ENCODE measurements at places on chromosomes 16 and 17.
A peak's percentile ranks its signal among the peaks of the same experiment; 100 is the strongest.

GRCh38 chr17:75816693-75817092 is 27.5 kb downstream of the UNC13D start:
- no peak for DNase-seq

DNA sequence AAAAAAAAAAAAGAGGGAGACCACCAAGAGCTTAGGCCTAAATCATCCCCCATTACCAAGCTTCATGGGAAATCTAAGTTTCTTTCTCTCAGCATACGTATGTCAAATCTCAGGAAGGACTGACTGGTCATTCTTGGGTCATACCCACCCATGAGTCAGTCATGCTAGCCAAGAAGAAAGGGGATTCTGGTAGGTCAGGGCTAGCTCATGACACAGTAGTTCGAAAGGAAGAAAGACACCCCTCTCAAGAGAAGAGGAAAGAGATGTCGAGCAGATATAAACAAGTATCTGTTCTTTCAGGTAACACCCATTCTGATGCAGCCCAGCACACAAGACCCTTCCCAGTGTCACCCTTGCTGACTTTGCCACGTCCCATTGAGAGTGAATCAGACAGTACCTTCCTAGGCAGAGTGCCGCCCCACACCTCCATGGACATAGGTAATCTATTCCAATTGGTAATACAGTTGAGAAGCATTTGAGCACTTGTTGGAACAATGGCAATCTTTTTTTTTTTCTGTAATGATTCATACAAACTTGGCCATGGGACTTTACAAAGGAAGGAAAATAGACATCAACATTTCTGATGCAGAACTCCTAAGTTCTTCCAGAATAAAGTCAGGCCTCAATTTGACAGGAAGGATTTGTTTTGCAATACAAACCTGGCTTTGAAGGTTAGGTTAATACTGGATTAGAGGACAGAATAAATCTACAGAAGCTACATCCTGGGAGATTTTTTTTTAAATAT is 38.2 kb downstream of the COPRS start:
- DNase-seq: no peak

DNA sequence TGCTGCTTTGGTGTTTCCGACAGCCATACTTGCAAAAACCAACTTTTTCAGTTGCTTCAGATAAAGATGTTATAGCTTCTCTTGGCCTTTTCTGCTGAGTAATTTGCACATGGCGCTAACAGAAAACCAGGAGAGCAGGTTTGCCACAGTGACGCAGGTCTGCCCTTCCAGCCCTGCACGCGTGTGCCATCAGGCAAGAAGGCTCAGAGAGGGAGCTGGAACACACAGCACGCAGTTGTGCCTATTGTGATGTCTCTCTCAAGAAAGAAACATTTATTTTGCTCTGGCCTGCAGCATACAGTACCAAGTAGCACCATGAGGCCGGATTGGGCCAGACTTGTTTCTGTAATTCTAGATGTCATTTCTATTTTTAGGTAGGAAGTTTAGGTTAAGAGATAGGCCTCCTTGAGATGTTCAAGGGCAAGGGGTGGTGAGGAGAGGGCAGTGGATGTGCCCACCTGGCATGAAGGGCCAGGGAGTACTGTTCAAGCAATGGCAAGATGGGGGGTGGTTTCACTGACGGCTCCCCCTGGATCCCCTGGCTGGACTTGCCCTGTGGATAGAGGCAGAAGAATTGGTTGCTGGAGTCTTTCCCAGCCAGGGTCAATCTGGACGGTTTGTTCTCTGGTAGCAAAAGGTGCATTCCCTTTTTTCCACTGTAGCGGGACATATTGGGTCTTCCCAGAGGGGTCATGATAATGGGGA is 1.9 kb downstream of the CBX2 start:
- no peak for DNase-seq

- DNase-seq: no peak
Measured at GRCh38 chr16:7910116-7910515, 577.5 kb downstream of the RBFOX1 start.

DNA sequence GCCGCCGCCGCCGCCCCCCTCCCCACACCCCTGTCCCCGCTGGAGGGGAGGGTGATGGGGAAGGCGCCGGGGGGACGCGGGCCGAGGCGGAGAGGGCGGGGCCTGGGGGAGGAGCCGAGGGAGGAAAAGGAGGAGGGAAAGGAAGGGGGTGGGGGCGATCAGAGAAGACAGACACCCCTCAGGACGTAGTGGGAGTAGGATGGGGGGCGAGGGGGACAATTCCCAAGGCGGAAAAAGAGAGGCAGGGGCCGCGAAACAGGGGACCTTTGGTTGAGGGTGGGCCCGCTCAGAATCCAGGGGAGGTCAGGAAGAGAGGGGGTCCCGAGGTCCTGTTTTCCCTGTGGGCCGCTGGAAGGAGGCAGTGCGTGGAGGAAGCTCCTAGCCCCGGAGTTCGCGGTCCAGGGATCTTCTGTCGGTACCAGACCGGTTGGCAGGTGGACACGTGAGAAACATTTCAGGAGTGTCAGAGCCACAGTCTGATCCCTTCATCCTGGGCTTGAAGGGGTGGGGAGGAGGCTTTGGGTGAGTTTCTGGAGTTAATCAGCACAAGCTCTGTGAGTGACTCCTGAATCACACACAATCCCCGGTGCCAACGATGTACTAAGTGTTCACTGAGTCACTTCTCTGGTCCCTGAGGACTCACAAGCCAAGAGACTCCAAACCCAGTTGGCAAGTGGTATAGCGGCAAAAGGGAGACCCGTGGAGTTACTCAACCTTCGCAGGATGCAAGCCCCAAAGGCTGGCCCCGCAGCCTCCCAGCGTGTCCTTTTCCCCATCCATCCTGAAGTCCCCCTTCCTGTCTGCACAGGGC is at the start of gene XYLT1:
XYLT1 (minus strand) TSS at position 53 of the 811 bp plus-strand sequence. CDS start 164 bp downstream, outside the sequence.
- DNase-seq: no peak

- DNase-seq: no peak
Measured at GRCh38 chr17:7237266-7237760, 1.9 kb downstream of the PHF23 start.

DNA sequence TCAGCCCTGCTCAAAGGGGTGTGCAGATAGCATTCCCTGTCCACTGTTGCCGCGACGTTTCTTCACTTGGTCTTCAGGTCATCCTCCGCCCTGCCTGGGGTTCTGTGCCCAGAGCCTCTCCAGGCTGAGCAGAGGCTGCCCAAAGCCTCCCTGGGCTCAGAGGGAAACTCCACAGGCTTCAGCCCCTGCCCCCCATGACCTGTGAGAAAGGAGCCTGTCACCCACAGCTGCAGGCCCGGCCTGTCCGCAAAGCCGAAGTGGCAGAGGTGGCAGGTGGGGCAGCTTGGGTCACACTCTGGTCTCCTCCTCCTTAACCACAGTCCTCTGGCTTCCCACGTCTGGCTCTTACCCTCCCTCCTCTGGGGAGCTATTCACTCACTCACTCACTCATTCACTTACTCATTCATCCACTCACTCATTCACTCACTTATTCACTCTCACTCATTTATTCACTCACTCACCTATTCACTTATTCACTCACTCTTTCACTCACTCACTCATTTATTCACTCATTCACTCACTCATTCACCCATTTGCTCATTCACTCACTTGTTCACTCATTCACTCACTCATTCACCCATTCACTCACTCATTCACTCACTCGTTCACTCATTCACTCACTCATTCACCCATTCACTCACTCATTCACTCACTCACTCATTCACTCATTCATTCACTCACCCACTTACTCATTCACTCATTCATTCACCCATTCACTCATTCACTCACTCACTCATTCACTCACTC is 7.1 kb upstream of the CPSF4L start:
- DNase-seq: no peak

GRCh38 chr17:77432034-77432661 is 291.4 kb downstream of the SEC14L1 start:
- DNase-seq: no peak

DNA sequence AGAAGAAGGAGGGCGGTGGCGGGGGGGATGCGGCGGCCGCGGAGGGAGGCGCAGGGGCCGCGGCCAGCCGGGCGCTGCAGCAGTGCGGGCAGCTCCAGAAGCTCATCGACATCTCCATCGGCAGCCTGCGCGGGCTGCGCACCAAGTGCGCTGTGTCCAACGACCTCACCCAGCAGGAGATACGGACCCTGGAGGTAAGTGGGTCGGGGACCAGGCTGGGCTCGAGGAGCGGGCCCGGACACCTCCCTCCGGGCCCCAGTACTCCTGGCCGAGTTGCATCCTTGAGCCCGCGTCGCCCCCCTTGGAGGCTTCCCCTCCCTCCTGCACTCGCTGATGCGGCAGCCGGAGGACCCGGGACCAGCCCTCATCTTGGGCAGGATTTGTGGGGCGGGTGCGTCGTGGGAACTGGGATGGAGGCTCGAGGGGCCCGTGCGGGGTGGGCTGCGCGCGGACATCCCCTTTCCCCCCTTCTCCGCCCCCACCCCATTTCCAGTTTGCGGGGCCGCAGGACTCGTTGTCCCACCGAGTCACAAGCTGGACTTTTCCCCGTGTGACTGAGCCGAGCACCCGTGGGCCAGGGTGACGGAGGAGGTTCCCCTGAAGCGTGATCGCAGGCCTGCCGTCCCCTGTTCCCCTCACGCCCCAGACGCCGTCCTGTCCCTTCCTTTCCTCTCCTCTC is 572 bp downstream of the KSR1 start:
- DNase-seq: no peak

- DNase-seq: no peak
Measured at GRCh38 chr17:46135126-46135812, 58.0 kb downstream of the KANSL1 start.

DNA sequence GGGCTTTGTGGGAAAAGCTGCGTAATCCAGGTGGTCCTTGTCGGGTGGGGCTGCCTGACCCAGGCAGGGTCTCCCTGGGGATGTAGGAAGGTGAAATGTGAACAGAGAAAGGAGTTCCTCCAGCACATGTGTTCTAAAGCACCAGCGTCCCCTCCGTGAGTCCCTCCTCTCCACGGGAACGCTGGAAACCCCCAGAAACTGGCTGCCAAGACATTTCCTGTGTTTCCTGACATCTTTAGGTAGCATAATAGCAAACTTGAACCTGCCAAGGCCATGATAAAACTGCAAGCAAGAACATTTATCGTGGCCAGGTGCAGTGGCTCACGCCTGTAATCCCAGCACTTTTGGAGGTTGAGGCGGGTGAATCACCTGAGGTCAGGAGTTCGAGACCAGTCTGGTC is 12.6 kb upstream of the PYDC1 start:
- no peak for DNase-seq

DNA sequence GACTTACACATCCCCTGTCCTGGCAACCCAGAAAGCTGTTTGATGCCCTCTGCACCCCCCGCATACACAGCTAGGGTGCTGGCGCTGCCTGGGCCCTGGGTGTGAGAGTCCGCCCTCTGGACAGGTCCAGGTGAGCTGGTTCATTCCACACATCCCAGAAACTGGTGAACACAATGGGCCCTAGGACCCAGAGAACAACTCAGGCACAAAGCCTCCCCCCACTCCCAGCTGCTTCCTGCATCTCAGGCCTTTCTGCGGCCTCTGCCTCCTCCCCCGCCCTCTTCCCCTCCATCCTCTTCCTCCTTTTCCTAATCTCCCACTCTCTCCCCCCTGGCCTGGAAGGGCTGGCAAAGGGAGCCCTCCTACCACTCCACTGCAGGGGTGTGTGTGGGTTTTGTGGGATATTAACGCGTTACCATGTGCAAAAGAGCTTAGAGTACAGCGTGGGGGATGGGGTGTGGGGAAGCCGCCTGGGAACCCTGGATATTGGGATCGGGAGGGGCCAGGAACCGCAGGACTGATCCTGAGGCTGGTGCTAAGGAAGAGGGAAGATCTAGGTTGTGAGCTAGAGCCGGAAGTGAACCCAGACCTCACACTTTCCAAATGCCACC is 1.6 kb upstream of the PPP1R9B start:
- peak; percentile 80 for DNase-seq

- no peak for DNase-seq
Measured at GRCh38 chr17:30519707-30520106, 42.5 kb downstream of the GOSR1 start.

Data from HEK293T (cell line).